ENCODE measurements at places on chromosomes 4 and X.

DNA sequence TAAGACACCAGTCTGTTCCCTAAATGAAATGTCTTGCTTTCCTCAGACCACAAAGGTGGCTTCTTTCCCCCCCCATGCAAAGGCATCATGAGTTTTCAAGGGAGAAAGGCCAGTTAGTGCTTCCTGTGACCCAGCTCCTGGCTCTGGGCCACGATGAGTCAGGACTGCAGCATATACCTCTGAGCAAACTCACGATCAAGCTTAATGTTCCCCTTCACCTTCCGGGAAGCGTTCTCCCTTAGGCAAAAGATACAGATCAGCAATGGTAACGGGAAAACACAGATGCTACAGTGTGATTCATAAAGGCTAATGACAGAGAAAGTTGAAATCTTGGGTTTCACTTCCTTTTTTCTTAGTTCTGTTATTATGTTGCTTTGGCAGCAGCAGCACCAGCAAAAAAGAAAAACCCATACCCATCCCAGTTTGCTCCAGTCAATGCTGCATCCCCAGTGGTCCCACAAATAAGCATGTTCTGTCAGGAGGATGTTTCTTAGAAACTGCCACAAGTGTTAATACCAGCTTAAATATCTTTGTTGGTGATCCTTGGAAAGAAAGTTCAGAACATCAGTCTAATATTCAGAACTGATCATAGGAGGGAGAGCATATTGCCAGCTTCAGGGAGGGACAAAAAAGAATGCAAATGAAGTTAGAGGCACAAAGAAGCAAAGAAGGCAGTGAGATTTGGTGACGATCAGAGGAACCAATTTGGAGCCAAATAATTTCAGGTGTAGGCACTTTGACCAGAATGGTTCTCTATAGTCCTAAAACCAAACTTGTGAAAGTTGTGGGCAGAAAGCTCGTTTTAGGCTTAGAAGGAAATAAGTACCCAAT is 41.2 kb downstream of the LONRF3 start:
- no peak for DNase-seq

DNA sequence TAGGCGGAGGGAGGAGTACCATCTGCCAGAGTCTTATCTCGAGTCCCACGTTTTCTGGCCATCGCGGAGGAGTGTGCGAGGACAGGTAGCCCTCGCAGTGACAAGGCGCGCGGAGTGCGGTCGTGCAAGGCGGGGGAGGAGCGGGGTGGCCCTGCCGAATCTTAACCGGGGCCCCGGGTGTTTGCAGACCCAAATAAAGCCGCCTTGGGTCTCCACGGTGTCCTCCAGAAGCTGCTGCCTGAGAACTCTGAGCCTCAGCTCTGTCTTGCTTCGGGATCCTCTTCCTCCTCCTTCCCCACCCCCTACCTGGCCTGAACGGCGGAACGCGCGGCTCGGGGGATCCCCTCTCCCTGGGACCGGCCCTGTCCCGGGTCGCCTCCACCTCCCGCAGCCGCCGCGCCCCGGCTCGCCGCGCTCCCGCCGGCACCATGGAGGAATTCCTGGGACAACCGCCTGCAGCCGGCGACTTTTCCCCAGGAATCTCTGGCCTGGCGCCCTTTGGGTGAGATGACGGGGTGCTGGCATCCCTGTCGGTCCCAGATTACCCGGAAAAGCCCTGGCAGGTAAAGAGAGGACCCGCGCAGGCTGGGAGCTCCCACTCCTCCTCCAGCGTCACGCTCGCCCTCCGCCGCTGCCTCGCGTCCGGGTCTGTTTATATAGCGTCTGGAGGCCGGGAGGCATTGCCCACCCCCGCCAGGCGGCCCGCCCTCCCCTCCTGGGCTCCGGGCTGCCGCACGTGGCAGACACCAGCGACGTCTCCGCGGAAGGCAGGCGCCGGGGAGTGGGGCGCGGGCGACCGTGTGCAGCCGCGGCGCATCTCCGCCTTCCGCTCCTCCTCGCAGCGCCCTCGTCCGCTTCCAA is at the start of gene GALNTL6:
Gene GALNTL6 (plus strand): TSS at position 740 of the 861 bp plus-strand sequence.
- no peak for DNase-seq

DNA sequence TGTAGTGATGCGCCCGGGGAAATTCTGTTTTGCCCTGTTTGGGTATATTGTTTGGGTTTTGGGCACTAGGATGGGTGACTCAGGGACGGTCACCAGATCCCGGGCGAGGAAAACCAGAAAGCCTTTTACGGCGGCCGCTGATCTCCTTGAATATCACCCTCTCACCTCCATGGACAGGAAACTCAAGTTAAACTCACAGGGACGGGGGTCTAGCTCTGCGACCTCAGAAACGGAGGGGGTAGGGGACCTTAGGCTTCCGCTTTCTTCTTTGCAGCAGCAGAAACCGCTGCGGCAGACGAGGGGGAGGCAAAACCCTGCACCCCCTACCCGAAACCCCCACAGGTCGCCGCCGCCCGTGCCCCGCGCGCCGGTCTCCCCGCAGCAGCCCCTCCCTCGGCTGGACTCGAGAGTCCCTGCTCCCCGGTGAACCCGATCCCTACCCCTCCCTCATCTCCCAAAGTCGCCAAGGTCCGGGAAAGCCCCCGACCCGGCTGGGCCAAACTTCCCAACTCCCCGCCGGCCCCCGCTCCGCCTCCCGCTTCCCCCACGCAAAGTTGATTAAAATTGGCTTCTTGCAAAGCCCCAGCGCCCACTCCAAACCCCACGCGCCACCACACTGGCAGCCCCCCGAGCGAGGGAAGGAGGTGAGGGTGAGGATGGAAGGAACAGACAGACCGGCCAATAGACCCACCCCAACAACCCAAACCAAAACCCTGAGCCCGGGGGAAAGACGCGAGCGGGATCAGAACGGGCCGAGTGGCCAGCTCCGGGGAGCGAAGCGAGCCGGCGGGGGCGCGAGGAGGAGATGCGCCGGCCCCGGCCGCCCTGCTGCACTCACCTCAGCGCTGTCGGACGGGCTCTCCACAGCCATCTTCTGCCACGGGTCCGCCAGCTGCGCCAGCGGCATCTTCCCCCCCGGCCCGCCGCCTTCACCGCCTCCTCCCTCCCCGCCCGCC is 705 bp downstream of the RPS6KA3 start:
- DNase-seq: peak; percentile 2

DNA sequence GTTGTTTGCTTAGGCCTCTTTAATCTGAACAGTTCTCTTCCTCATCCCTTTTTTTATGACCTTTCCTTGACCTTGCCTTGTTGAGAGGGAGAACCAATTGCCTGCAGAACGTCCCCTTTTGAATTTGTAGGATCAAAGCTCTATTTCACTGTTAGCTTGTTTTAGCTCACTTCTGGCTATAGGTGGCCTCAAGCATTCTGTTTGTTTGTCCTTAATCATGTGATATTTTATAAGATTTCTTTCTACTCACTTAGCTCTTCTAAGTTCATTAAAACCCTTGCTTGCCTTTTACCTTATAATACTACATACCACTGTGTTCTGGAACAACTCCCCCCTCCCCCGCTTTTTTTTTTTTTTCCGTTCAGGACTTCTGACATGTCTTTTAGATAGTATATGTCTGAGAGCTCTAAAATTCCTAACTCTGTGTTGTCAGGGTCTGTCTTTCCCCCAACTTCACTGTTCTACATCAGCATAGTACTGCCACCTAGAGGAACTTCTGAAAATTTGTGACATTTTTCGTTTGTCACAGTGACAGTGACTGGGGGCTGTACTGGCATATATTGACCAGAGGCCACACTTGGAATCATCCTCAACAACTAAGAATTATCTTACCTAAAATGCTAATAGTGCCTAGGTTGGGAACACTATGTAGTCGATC is 128.5 kb downstream of the LARP7 start:
- DNase-seq: no peak

GRCh38 chr4:84032372-84032771 is 466.7 kb downstream of the NKX6-1 start:
- no peak for DNase-seq

DNA sequence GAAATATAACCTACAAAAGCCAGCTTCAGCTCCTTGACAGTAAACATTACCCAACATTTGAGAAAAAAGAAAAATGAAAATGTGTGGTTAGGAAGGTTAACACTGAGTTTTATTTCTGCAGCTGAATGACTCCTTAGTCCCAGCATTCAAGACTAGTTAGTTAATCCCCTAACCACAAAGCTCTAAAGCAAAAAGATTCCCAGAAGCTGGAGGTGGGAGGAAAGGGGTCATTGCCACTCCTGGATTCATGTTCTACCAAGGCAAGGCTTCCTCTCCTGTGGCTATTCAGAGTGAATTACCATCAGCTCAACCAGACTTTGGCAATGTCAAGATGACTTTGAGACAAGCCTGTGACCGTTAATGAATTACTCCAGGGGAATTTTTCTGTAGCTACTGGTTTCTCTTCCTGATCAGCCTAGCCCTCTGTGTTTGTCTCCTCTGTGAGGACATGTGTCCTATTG is 63.6 kb downstream of the HADH start:
- DNase-seq: no peak

- DNase-seq: no peak
Measured at GRCh38 chr4:79209822-79210635, 115.8 kb downstream of the NAA11 start.

GRCh38 chr4:8428288-8429097 is 12.0 kb downstream of the ACOX3 start:
- peak; percentile 83 for DNase-seq

GRCh38 chr4:47160095-47160494 is 128.7 kb downstream of the GABRB1 start:
- DNase-seq: no peak

DNA sequence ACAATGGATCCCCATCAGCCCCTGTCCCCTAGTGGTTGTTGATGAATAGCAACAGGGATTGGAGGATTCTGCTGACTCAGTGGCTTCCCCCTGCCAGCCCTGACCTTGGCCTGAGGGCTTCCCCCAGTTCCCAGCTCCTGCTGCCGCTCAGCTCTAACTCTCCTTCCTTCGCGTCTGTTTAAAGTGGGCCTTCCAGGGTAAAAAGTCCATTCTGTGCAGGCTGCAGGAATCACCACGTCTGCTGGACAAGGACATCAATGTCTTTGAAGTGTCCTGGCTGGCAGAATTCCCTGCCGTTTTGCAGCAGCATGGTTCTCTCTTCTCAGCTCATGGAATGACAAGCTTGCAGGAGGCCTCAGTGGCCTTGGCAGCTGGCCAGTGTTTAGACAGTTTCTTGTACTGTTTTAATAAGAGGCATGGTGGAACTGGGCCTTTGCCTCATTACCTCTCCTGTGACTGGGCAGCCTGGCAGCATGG is 152.5 kb upstream of the STX18 start:
- DNase-seq: no peak

GRCh38 chr4:6111354-6111960 is 88.9 kb downstream of the JAKMIP1 start:
- DNase-seq: no peak

GRCh38 chr4:101885574-101885973 is 95.0 kb downstream of the BANK1 start:
- DNase-seq: no peak

- DNase-seq: no peak
Measured at GRCh38 chr4:3022651-3023050, 51.7 kb downstream of the HTT-AS start.

GRCh38 chr4:148288448-148288847 is 153.8 kb downstream of the NR3C2 start:
- DNase-seq: no peak

DNA sequence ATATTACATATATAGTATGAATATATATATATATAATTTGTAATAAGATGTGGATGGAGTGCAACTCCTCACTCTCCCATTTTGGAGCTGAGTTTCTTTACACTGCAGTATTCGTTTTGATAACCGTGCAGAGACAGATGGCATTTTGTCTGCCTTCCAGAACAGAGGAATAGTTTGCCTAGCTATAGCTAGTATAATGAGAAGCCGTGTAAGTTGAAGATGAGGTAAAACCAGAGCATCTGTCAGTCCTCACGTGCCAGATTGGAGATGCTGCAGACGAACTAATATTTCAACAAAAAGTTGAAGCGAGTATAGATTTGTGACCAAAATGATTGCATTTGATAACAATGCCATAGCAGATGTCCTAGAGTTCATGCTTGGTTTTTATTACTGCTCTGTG is 180.6 kb downstream of the FMR1NB start:
- no peak for DNase-seq

GRCh38 chrX:136203951-136204350 is 47.2 kb downstream of the MAP7D3 start:
- DNase-seq: no peak
